ENCODE measurements at places on chromosomes 2 and 18. TPM values are rescaled to one million over a fixed set of nuclear protein-coding genes. Genes with fewer than 3 reads are reported as not detected.

GPR35 gene
- 0.61 TPM for total RNA-seq

VWC2L gene
- not detected for total RNA-seq

RFX8 gene
- total RNA-seq, result not detected

FOXI3 gene
- total RNA-seq, result 0.05 TPM

TUBA4B gene
- total RNA-seq, result 0.20 TPM

KCNF1 gene
- total RNA-seq, result 40.2 TPM

CYRIA gene
- 0.30 TPM for total RNA-seq

IL36G gene
- total RNA-seq, result not detected

XIRP2 gene
- not detected for total RNA-seq

LRATD1 gene
- total RNA-seq, result 0.10 TPM

TRABD2A gene
- 12.8 TPM for total RNA-seq
